CD4-positive, alpha-beta T cell treated with Interleukin-17A for 1 hour (primary cell): ENCODE measurements at places on chromosomes 4 and X.
A peak's percentile ranks its signal among the peaks of the same experiment; 100 is the strongest.

DNA sequence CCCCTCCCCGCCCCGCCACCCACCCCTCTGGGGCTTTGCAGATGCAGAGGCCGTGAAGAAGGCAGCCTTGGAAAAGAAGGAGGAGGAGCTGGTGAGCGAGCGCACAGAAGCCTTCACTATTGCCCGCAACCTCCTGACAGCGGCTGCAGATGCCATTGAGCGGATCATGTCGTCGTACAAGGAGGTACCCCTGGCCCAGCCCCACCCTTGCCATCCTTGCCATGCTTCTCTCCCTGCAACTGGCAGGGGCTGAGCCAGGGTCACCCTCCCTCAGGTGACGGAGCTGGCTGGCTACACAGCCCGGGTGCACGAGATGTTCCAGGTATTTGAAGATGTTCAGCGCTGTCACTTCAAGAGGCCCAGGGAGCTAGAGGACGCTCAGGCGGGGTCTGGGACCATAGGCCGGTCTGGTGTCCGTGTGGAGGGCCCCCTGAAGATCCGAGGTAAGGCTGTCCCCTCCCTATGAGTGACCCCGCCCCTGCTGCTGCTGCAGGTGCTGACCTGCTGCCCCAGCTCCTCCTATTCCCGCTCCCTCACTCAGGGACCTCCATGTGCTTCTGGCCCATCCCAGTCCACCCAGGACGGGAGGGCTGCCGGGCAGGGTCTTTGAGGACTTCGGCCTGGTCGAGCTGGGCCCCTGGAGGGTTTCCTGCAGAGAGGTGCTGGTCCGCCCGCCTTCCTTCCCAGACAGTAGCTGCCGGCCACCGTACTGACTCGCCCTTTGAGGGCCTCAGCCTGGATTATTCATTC is 11.6 kb downstream of the ABCD1 start:
- no peak for DNase-seq

GRCh38 chr4:90001023-90001422 is 106.4 kb downstream of the MMRN1 start:
- DNase-seq = no peak

- DNase-seq = no peak
Observed at GRCh38 chr4:140789759-140790158, 33.6 kb upstream of the TBC1D9 start.

DNA sequence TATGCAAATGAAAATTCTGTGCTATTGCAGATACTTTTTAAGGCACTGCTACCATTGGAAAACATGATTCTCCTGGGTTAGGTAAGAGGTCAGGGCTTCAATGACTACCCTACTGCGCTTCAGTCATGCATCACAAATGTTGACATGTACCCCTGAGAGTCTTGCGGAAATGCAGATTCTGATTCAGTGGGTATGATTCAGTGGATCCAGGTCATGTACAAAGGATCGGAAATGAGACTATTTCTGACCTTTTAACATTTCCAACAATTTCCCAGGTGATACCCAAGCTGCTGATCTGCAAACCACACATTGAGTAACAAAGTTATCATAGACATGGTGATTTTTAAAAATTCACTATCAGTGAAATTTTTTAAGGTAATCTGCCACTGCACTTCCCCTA is 62.6 kb downstream of the DDX53 start:
- no peak for DNase-seq

- DNase-seq = peak; percentile 78
Observed at GRCh38 chrX:153981771-153982533, 9.4 kb downstream of the TMEM187 start.

DNA sequence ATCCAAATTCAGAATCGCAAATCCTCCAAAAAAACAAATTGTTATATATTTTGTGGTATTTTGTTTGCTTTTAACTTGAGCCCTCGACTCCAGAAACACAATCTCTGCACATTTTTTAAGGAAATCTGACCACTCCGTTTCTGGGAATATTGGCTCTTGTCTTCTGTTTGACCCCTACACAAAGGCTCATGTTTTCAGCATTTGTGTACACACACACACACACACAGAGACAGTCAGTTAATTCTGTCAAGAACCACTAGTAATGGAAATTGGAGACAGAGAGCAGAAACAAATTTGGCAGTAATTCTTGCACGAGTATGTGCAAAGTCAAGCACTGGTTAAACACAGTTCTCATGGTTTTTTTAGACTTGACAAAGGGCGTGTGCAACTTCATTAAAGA is 115.4 kb downstream of the AFAP1 start:
- DNase-seq = no peak

- DNase-seq = no peak
Observed at GRCh38 chrX:26848511-26848910, 614.6 kb downstream of the PPP4R3C start.

GRCh38 chr4:1409079-1409478 is 2.8 kb upstream of the NKX1-1 start:
- DNase-seq = no peak

DNA sequence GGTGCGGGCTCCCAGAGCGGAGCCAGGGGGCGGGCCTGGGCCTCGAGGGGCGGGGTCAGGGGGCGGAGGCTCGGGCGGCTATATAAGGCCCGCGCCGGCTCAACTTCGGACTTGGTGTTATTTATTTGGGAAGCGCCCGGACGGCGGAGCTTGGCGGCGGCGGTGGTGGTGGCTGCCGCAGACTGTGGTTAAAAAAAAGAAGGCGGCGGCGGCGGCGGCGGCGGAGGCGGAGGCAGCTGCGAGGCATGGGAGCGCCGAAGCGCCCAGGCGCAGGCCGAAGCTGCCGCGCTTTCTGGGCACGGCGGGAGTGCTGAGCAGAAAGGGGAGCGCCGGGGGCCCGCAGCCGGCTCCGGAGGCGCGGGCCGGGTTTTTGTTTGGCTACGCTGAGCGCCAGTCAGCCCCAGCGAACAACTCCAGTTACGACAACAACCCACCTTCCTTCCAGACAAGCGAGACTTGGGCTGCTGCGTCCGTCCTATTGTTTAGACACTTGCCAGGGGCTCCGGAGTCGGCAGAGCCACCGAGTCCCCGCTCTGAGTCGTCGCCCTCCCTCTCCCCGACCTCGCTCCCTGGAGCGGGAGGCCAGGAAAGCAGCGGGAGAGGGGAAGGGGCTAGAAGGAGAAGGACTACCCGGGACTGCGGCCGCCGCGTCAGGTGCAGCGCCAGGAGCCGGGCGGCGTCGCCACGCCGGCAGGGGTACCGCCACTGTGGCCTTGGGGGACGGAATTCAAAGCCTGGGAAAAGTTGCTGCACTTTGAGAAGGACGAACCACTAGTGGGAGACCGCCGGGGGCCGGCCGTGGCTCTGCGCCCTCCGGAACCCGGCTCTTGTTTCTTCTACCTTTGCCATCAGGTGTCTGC is at the start of gene SLIT2:
SLIT2 (plus strand) TSS at position 110 of the 860 bp plus-strand sequence. CDS start 1,911 bp downstream, outside the sequence.
- DNase-seq = no peak

DNA sequence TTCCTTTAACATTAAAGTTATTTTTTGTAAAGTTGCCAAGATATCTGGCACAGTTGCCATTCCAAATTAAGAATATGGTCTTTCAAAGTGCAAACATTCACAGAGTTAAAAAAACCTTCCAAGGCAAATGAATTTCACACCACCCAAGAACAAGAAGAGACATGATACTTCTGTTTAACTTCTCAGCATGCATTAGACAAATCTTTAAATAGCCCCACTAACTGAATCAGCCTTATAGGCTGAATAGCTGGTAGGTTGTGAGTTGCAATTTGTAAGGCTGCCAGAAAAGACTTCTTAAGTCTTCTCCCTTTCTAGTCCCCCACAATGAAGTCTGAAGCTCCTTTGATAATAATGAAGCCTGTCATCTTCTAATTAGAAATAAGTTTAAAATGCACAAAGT is 95.6 kb downstream of the MAPK10 start:
- no peak for DNase-seq

DNA sequence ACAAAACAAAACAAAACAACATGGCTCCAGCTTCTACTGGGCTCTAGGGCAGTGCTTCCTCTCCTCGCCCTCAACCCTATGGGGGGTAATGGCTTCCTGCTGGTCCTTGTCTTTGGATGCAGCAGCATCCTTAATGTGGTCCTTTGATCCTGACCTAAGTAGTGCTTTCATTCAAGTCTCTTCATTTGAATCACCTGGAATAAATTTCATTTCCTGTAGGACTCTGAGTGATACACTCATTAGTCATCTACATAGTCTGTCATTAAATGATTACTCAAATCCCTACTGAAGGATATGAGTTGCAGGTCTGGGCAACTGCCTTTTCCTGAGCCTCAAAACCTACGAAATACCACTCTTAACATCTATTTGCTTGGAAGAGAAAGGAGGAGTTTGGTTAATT is 54.5 kb downstream of the RHOH start:
- DNase-seq = no peak

- no peak for DNase-seq
Observed at GRCh38 chr4:71283642-71284257, 55.1 kb upstream of the SLC4A4 start.

GRCh38 chr4:17647176-17647806 is 32.9 kb downstream of the MED28 start:
- DNase-seq = no peak

- DNase-seq = no peak
Observed at GRCh38 chr4:41569961-41570360, 32.0 kb downstream of the LIMCH1 start.
